ENCODE measurements at places on chromosomes 5 and 9. TPM values are rescaled to one million over a fixed set of nuclear protein-coding genes. Genes with fewer than 3 reads are reported as not detected.

Gene ELOVL7
- polyA plus RNA-seq = 3.0 TPM

Gene BHMT2
- polyA plus RNA-seq = 2.1 TPM

Gene GAPVD1
- 6.2 TPM for polyA plus RNA-seq

Gene PGM5
- polyA plus RNA-seq = 2.3 TPM

Gene SVEP1
- 12.3 TPM for polyA plus RNA-seq

Gene CKMT2
- polyA plus RNA-seq = 16.2 TPM

Gene IFNA13
- not detected for polyA plus RNA-seq

Gene FST
- 0.79 TPM for polyA plus RNA-seq

Gene TLX3
- polyA plus RNA-seq = not detected

Gene CD14
- 162 TPM for polyA plus RNA-seq

Gene SYNPO
- 15.8 TPM for polyA plus RNA-seq

Gene FYB1
- 1.1 TPM for polyA plus RNA-seq

Gene PDZD2
- 2.5 TPM for polyA plus RNA-seq

Gene PCDHGA11
- polyA plus RNA-seq = 0.79 TPM

Gene PCDHB4
- 1.9 TPM for polyA plus RNA-seq

Gene PCDHB14
- polyA plus RNA-seq = 1.4 TPM

Gene SLC4A9
- polyA plus RNA-seq = 0.06 TPM

Gene SPEF2
- polyA plus RNA-seq = 1.3 TPM

Gene NR6A1
- 0.13 TPM for polyA plus RNA-seq

Gene LCN15
- polyA plus RNA-seq = not detected

Gene GLRA1
- polyA plus RNA-seq = not detected

Measured in adipose tissue (tissue), 3 donors.